Stimulated activated CD4-positive, alpha-beta T cell treated with anti-CD3 and anti-CD28 coated beads, Interleukin-1b, Interleukin-23, amount 100 ng/mL, for 1 hour (primary cell): ENCODE measurements at places on chromosomes 2 and 18.

DNA sequence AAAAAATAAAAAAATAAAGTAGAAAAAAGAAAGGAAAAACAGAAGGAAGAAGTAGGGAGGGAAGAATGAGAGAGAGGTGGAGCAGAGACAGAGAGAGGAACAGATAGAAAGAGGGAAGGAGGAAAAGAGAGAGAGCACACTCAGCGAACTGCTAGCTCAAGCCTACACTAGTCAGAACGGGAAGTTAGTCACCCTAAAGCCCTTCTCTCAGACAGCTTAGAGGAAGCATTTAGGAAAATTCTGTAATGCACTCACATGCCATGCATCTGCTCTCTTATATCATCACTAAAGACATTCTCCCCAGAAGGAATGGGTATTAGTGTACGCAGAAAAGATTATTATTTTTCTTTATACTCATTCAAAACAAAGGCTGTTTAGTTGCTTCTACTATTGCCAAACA is 68.1 kb upstream of the SULT1C3 start:
- DNase-seq, result no peak

GRCh38 chr2:236376566-236377244 is 112.5 kb upstream of the ASB18 start:
- no peak for DNase-seq

DNA sequence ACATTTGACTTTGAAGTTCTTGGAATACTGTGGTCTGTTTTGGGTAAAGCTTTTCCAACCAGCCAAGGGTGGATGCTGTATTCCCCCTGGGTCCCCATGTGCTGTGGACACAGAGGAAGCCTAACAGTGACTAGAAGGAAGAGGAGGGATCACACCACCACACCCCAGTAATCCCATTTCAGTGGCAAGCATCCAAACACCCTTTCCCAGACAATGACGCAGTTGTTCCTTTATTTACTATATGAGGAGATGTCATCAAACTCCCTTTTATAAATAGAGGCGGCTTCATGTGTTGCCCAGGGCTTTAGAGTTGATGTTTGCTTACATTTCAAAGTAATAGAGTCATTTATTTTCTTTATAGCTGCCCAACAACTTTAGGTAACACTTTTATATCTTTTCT is 959.4 kb upstream of the GYPC start:
- no peak for DNase-seq

- no peak for DNase-seq
These were observed 232.2 kb upstream of the ETAA1 start for GRCh38 chr2:67164771-67165522.

DNA sequence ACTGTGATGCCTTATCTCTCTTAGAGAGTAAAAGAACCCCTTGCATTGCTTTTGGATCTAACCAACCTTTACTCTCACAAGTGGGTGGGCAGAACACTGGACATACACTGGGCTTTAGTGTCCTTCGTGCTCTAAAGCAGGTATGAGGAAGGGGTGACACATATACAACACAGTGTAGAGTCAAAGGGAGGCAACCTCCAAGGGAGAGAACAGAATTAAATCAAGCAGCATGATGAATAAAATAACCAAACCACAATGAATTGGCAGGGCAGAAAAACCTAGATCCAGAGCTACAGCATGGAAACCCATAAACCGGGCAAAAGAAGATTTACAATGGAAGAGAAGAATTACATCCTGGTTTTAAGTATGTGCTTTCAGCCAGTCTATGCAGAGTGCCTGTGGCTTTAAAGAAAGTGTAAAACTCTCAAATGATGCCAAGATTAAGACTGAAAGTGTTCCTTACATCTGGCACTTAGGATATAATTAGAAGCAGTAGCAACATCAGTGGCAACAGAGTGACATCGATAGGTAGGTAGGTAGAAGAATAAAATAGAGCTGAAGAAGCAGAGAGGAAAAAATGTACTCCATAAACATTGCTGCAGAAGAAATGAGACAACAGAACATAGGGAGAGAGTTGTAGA is 191.7 kb upstream of the ZC3H15 start:
- DNase-seq, result no peak

DNA sequence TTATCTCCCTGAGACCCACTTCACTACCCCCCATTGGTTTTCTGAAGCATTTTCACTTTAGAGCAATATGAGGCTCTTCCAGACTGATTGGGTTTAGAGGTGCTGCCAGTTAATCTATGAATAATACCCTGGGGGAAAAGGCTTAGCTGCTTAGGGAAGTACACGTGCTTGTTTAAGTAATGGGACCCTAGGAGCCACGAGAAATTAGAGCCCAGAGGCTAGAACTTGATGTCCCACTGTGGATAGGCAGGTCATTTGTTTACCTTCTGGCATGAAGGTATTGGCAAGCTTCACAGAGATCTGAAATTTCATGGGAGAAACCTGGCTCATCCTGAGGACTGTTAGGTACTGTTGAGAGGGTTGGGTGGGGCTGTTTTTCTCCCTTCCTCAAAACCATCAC is 59.7 kb downstream of the CLIP4 start:
- no peak for DNase-seq

DNA sequence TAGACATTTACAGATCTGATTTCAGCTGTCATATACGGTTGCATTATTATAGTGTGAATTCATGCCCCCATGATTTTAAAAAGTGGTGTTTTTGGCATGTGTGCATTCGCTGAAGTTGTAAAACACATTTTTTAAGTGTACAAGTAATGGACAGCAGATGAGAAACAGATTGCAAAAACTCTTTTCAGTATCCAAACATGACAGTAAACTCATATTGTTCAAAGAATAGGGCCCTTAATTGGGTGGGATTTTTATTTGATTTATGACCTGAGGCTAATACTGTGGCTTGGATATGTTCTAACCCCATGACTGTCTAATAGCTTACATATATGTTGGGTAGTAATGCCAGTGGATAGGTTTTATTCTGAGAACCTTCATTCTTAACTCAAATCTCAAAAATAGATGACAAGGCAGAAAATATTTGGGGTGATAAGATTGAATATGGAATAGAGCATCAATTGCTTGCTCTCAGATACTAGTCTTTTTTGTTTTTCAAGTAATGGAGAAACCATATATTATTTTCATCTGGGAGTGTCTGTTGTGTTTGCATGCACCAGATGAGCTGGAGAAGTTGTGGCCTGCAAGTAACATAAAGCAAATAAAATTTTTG is 118.6 kb downstream of the PARD3B start:
- DNase-seq, result no peak

- DNase-seq, result no peak
These were observed 14.9 kb downstream of the ATOH8 start for GRCh38 chr2:85768713-85769112.

DNA sequence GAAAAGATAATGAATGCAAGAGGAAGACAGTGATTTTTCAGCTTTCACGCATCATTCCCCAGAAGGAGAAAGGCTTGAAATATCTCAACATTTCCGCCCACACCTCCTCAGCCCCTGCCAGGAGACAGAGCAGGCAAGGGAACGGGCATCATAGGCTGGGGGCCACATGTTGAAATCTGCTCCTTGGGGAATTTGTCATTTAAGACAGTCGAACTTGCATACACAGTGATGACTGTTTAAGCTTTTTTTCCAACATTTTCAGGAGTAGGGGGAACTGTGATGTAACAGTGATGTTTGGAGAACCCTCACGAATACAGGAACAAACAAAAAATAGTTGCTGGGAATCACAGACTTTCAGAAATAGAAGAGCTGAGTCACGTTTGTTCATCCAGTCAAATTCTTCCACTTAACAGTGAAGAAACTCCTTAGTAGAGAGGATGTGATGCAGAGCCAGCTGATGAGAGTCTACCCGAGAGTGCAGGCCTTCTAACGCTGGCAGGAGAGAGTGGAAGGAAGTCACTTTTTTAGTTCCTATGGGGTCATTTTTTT is 266.8 kb downstream of the ALPK2 start:
- DNase-seq, result no peak

DNA sequence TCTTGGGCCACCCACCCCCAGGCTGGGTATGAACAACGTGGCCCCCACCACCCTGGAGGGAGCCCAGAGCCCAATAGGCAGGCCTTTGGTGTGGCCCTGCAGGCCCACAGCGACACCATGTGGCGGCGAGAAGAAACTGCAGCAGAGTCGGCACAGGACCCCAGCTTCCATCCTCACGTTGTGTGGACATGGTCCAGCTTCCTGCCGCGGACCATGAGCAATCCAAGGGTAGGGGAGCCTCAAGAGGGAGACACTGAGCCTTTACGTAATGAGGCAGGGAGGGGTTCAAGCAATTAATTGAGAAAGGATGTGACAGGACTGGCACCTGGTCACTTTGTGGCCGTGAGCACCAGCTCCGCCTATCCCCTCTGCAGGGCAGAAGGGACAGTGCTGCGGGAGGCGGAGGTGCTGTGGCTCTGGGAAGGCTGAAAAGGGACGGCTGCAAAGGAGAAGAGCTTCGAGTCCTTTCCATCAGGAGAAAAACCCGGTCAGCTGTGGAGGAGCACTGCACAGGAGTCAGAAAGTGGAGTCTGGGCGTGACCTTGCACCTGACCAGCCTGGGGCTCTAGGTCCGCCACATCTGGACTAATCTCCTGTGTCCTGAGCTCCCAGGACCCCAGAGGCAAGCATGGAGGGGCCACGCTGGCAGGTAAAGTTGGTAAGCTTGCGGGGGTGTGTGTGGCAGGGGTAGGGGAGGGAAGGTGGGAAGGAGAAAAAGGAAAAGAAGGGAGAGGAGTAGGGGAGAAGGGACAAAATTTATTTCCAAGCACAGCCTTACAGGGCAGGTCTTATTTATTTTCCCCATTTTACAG is 44.9 kb downstream of the TMEM37 start:
- no peak for DNase-seq

- DNase-seq, result no peak
These were observed 2.6 kb downstream of the UGT1A10 start for GRCh38 chr2:233638836-233639235.

DNA sequence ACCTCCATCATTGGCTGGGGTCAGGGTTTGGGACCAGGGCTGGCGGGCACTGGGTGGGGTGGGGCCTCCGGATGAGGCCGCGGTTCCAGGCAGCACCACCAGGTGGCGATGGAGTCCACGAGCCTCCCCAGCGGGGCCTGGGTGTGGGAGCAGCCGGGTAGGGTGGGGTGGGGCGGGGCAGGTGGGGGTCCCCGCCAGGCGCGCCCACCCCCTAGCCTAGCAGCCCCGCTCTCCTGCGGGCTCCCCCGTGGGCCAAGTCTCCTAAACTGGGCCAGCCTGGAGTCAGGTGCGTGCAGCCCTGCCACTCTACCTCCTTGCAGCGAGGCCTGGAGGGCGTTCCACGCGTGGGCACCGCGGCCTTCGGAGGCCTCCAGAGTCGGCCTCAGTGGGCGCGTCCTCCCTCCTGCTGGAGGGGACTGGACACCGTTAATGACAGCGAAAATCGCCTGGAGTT is 187.5 kb downstream of the TWIST2 start:
- DNase-seq, result peak; percentile 54

DNA sequence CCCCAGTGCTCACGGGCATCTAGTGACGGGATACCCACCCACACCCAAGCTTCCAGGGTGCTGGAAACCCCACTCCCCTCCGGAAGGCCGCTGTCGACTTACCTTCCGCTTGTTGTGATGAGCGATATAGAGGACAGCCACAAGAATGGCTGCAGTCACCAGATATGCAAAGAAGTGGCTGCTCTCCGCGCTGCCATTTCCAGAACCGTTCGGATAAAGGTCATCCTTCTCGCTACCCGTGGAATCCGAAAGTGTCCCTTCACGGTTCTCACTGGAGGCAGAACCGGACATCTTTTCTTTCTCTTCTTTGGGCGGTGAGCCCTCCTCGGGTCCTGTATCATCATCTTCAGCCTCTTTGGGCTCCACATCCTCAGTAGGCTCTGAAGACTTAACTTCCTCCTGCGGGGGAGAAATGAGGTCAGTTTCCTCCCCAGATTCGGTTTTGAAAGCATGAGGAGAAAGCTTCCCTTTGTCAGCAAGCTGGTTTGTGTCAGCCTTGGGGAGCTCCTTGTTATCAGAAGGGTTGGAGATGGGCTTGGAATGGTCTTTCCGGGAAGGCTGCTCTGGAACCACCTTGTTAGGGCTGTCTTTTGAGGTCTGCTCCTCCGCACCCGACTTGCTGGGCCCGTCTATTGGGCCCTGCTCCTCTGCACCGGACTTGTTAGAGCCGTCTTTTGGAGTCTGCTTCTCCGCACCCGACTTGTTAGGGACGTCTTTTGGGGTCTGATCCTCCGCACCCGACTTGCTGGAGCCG is 1.2 kb downstream of the TGOLN2 start:
- DNase-seq, result no peak

DNA sequence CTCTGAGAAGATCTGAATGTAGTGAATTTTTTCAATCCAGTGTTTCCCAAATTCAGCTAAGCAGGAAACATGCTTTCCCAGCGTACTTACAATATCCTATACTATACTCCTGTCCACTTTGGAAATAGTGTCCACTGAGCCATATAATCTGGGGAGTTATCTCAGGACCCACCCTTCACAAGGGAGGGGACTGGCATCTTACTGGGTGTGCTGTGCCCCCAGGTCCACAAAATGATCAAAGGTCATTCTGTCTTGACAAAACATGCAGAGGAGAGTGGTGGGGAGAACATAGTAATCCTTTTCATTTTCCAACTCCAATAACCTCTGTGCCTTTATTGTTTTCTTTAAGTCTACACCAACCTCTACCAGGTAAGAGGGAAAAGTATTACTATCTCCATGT is 79.8 kb upstream of the DAPL1 start:
- no peak for DNase-seq

DNA sequence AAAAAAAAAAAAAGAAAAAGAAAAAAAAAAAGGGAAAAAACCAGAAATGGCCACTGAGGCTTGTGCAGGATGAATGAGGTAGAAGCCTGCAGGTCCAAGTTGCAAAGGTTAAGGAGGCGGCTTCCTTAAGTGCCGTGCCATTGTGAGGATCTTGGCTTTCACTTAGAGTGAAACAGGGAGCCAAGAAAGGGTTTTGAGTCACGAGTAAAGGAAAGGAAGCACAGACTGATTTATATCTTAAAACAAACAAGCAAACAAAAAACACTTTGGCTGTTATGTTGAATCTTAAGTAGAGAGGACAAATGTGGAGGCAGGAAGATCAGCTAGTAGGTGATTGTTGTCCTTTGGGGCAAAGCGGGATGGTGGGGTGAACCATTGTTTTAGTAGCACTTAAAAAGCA is 749.7 kb upstream of the SOX11 start:
- DNase-seq, result no peak

GRCh38 chr2:216023055-216023648 is 9.8 kb upstream of the MREG start:
- DNase-seq, result no peak

- no peak for DNase-seq
These were observed 1.0 kb upstream of the B3GNT7 start for GRCh38 chr2:231394211-231395141.

GRCh38 chr2:155218945-155219344 is 520.5 kb downstream of the KCNJ3 start:
- no peak for DNase-seq
